ENCODE measurements at places on chromosomes 5 and 9.

- DNase-seq: no peak
Observed at GRCh38 chr5:33067291-33067690, 356.2 kb downstream of the NPR3 start.

DNA sequence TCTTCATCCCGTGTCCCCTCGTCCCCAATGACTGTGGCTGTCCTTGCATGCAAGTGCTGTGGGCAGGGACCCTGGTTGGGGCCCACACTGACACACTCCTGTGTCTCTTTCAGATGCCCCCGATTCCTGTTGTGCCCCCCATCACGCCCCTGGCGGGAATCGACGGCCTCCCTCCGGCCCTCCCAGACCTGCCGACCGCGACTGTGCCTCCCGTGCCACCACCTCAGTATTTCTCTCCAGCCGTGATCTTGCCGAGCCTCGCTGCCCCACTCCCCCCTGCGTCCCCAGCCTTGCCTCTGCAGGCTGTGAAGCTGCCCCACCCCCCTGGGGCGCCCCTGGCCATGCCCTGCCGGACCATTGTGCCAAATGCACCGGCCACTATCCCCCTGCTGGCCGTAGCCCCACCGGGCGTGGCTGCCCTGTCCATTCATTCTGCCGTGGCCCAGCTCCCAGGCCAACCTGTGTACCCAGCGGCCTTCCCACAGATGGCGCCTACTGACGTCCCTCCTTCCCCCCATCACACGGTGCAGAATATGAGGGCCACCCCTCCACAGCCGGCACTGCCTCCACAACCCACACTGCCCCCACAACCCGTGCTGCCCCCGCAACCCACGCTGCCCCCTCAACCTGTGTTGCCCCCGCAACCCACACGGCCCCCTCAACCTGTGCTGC, 75.0 kb downstream of the WNK2 start:
- peak; percentile 86 for DNase-seq

DNA sequence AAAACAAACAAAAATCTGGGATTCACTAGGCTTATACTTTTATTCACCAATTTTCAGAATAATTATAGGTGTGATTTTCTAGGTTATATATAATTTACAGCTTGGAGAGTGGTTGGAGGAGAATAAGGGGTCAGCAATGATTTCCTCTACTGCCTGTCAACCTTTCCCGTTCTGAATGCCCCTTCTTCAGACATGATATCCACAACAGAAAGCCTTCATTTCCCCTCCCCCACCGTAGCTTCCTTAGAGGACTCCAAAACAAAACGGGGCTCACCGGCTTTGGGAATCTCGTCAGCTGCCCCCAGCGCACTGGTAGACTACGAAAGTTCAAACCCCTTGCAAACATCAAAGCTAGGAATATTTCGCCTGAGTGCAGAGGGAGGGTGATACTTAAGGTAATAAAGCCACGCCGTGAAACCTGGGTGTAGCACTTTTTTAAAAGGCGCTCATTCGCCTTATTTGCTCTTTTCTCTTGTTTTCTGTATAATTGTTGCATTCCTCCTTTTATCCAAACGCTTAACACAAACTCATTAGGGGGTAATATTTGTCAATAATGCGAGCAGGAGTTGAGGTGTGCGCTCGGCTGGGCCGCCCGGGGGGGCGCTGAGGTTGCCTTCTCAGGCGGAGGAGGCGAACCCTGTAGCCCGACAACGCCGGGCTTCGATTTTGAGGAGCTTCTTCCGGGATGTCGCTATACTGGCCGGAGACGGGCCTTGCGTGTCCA, 2.4 kb downstream of the OTP start:
- no peak for DNase-seq

GRCh38 chr9:19922476-19923118, 133.8 kb upstream of the SLC24A2 start:
- DNase-seq: no peak

DNA sequence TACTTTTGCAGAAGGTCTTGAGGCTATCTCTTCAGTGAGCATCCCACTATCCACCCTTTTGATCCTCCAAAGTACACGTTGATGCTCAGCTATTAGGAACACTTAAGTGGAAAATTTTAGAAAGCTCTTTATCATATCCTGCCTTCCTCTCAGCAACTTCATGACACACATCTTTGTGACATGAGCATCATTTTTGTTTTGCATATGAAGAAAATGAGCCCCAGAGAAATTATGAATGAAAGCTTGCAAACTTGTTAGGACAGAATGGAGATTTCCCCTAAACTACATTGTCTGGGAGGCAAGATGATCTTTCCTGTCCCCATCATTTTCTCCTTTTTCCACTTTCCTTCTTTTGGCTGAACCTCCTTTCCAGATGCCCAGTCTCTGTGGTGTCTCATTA, 239.4 kb upstream of the PIK3R1 start:
- no peak for DNase-seq

DNA sequence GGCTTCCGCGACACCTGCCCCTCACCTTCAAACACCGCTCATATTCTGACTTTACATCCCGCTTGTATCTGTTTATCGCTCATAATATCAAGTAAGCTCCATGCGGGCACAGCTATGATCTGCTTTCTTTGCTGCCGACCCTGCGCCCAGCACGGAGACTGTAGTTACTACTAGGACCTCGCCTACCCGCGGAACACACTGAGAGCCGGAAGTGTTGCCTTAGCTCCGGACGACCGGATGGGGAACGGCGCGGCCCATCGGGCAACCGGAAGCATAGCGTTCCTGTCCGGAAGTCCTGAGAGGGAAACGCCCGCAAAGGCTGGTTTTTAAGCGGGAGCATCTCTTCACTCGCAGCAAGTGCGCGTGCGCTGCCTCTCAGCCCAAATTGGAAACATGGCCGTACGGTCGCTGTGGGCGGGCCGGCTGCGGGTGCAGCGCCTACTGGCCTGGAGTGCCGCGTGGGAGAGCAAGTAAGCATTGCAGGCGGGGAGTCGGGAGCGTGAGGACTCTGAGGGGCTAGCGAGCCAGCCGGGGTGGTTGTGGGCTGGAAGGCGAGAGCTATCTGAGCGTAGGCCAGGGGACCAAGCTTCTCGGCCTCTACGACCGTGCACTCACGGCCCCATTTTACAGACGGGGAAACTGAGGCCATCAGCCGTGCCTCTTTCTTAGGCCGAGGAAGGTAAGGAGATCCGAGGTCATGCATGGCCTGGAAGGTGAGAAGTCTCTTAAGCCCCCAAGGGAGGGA, at the start of gene GRPEL2:
Gene GRPEL2 (plus strand): TSS at position 353 of the 745 bp plus-strand sequence. CDS start 41 bp downstream, at position 394.
- peak; percentile 95 for DNase-seq

DNA sequence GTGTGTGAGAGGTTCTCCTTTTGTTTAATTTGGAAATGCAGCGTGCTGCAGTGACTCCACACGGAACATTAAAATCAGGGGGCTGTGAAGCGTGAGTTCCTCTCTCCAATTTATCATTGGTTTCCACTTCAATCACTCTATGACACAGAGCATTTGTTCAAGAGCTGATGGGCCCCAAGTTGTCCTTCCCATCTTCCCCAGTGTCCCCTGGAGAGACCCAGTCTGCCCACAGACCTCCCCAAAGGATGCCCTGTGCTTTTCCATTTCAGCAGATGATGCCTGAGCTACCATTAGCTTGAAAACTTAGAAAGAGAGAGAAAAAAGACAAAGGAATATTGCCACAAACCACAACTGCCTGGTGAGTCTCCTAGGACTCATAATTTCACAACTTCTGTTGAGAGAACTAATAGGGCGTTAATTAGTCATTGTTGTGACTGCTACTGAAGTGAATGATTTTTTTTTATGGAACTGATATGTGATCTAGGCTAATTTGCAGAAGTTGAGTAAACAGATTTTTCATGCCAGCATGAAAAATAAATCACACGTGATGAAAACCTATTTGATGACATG, 772.7 kb downstream of the SEMA5A start:
- DNase-seq: no peak

GRCh38 chr5:144205141-144205551, 34.5 kb downstream of the KCTD16 start:
- no peak for DNase-seq

DNA sequence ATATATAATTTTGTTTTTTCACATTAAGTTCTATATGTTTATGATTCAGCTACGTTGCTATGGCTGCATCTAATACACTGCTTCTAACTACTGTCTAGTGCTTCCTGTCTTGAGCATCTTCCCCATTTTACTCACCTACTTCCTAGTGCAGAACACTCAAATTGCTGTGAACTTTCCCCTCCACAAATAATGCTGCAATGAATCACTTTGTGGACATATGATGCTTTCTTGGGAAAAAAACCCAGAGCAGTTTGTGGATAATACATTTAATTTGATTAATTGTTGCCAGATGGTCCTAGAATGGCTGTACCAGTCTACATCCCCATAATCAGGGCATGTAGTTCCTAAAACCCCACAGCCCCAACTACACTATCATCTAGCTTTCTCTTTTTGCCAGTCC, 18.5 kb downstream of the CD180 start:
- DNase-seq: no peak

DNA sequence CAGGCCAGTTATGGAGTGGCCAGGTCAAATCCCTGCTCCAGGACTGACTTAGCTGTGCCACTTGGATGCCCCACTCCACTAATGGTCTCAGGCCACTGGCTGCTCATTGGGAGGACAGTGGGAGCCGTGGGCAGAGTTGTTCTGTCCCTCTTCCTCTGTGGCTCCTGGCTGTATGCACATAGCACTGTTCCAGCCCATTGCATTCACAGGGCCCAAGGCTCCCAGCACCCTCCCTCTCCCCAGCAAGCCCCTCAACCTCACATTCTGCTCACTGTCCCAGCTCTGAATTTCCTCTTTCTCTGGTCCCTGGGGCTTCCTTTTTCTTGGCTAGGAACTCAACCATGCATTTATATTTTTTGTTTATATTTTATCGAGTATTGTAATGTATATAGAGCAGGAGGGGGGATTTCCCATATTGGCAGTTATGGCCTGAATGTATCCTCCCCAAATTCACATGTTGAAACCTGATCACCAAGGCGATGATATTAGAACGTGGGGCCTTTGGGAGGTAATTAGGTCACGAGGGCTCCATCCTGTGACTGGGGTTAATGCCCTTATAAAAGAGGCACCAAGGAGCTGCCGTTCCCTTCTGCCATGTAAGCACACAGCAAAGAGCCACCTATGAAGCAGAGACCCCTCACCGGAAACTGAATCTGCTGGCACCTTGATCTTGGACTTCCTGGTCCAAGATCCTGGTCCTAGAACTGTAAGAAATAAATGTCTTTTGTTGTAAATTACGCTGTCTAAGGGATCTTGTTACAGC, 17.0 kb upstream of the MVB12B start:
- DNase-seq: no peak

- DNase-seq: no peak
Observed at GRCh38 chr5:14174230-14174636, 31.1 kb downstream of the TRIO start.

GRCh38 chr5:6475626-6476312, 27.1 kb downstream of the UBE2QL1 start:
- DNase-seq: no peak

DNA sequence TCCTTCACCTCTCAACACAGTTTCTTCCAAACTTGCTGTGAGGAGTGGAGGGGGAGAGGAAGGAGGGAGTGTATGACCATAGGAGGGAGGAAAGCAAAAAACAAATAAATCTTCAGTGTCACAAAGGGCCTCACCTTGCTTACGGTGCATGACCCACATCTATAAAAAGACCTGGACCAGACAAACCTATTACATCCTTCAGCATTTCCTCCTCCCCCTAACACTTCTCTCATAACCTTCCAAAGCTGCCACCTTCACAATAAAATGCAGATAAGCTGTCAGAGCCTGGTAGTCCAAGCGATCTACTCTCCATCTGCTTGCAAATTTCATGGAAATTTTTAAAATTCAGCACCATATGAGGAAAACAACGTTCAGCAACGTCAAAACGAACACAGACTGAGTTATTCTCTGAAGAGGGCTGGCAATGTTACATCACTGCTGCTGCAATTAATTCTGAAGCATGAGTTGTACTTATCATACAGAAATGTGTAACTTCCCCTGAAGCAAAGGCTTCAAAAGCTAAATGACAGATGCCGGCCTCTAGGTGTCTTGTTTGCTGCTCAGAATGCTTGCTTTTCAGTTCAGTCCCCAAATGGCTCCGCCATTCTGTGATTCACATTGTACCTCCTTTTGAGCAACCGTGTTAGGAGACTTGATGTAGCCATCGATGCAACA, 62.9 kb downstream of the EFNA5 start:
- no peak for DNase-seq

GRCh38 chr5:177994561-177995190, 1.4 kb downstream of the PROP1 start:
- DNase-seq: no peak

DNA sequence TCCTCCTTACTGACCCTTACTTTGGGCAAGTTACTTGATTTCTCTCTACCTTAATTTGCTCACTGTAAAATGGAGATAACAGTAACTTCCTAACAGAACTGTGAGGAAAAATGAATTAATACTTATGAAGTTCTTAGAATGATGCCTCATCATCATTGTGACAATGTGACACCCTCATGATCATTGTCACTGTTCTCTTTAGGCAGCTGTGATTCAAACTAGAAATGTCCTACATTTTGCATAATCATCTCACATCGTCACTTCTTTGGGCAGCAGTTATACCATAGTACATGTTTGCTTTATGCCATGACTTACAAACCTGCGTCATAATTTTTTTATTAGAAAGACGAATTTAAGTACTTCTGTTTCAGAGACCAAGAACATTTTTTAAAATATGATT, 9.7 kb downstream of the SLC30A5 start:
- no peak for DNase-seq

DNA sequence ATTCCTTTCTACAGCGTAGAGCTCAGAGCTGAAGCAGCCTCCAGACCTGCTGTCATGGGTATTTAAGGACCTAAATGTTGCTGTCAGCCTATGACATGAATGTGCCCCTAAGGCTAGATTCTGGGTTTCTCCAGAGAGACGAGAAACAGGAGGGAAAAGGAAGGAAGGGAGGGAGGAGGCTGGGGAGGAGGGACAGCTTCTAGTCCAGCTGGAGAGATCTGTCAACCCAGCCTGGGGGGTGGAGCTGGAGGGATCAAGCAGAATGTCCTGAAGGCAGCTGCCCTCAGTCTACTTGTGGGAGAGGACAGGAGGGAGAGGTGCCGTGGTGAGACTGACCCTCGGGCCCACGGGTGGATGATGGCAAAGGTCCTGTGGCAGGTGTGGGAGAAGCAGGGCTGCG, 1.1 kb upstream of the DBH start:
- no peak for DNase-seq

GRCh38 chr5:179729727-179730126, 2.9 kb upstream of the MAML1 start:
- no peak for DNase-seq

DNA sequence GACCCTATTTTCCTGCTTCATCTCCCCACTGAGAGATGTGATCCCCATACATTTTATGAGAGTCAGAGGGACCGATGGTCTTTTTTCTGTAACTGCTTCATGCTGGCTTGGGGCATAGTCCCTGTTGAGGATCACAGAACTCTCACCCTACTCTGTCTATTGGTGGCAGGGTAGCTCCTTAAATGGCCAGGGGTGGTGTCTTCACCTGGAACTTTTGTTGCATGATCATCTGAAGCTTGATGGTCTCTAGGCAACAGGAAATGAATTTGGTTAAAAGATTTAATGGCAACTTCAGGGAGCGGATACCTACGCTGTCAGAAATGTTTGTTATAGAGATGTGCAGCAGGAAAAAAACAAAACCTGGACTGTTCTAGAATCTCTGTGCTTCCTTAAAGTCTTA, 87.0 kb upstream of the GLIS3 start:
- DNase-seq: no peak

GRCh38 chr5:80154749-80155148, 101.1 kb downstream of the SERINC5 start:
- DNase-seq: no peak
